ENCODE measurements at places on chromosomes 1 and 21.

GRCh38 chr1:47459253-47459788 lies 21.5 kb downstream of the FOXD2 start:
- DNase-seq, result no peak

DNA sequence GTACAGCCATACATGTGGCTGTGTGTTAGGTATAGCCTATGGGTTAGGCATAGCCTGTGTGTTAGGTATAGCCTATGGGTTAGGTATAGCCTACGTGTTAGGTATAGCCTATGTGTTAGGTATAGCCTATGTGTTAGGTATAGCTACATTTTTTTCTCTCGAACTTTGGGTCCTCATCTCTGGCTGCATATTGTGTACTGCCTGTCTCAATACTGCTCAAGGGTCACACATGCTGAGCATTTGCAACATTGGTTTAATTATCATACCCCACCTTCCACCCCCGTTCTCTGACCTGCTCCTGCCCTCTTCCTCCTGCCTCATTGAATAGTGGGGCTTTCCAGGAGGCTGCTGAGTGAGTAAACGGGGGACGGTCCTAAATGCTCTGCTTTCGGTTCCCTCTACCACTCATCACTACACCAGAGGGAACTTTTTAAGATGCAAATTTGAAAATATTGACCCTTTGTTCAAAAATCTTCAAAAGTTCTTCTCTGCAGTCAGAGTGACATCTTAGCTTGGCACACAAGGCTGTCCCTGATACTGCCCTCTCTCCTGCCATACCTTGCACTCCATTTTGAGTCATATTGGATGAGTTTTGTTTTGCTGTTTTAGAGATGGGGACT lies 17.8 kb downstream of the OR2B11 start:
- DNase-seq, result no peak

- peak; percentile 72 for DNase-seq
Measured at GRCh38 chr1:27099587-27100334, 55.2 kb downstream of the SLC9A1 start.

DNA sequence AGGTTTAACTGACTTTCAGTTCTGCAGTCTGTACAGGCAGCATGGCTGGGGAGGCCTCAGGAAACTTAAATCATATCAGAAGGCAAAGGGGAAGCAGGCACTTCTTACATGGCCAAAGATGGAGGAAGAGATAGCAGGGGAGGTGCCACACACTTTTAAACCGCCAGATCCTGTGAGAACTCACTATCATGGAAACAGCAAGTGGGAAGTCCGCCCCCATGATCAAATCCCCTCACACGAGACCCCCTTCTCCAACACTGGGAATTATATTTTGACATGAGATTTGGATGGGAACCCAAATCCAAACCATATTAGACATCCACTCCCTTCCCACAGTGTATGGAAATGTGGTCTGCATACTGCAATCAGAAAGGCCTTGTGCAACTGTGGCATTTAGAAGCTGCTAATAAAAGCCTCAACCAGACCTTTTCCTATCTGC lies 148.2 kb downstream of the FCRL5 start:
- no peak for DNase-seq

- DNase-seq, result no peak
Measured at GRCh38 chr1:181984006-181984405, 77.5 kb downstream of the ZNF648 start.

DNA sequence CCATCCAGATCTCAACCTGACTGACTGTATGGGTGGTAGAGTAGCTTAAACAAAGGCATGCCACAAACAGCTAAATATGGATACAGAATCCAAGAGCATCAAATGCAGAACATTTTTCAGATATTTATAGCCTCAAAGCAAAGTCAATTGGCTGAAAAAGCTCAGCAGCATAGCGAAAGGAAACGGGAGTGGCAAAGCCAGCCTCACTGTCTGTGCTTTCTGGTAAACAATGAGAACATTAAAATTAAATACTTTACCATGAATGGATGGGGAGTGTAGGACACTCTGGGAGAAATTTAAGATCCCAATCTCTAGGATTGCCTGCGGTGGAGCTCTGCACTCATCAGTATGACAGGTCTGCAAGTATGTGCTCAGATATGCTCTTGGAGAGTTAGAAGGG lies 4.4 kb downstream of the RASAL2 start:
- no peak for DNase-seq

GRCh38 chr21:43209575-43210453 lies 41.0 kb downstream of the CRYAA start:
- DNase-seq, result peak; percentile 67

DNA sequence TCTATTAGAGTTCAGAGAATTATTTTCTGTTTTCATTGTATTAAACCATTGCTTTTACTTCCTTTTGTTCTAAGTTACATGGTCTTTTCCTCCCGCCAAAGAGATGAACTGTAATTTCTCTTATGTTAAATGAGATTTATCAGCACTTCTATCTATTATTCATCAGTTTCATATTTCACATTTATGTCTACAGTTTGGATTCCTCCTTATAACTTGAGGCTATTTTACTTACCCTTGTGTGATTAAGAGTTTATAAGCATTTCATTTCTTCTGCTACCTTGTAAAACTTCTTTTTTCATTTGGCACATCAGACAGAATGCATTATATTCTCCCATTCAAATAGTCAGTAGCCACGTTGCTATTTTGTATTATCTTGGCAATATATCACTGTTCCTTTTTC lies 248.2 kb downstream of the PLA2G4A start:
- no peak for DNase-seq

GRCh38 chr1:27090911-27091310 lies 64.0 kb downstream of the SLC9A1 start:
- no peak for DNase-seq

DNA sequence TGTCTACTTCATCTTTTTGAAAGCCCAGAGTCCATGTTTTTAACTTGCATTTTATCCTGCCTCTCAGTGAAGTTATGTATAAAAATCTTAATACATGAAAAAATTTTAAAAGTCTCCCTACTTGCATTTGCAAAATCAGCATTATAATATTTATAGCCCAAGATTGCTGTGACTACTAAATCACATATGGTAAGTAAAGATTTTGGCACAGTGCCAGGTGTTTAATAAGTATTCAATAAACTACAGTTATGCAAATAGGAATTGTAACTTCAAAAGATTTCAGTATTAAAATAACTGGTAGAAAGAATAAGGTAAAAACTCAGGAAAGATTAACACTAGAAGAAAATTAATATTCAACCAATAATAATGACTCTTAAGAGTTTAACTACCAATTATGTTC lies 641.7 kb downstream of the LRRIQ3 start:
- DNase-seq, result no peak

- DNase-seq, result peak; percentile 97
Measured at GRCh38 chr1:43834280-43835081, 99.1 kb upstream of the ARTN start.

- no peak for DNase-seq
Measured at GRCh38 chr1:36871146-36871971, 163.0 kb downstream of the GRIK3 start.

DNA sequence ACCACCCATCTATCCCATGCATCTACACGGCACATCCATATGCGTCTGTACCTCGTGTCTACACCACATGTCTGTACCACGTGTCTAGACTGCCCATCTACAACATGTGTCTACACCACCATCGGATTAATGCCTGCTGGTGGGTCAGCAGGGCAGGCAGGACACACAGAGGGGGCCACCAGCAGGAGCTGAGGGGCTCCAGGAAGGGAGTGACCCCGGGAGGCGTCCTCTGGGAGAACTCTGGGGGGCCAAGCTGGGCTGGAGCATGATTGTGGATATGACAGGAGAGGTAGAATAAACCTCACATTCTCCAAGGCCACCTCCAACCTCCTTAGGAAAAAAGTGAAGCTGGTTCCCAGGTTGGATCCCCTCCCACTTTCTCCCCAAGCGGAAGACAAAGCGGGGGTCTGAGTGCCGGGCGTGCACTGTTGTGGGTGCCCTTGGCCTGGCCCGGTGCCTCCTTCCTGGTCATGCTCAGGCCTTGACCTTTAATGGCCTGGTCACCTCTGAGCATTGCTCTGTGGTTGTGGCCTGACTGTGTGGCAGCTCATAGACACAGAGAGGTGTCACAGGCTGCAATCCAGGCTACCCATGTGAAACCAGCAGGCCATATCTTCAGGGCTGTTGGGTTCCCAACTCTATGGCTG lies 881 bp upstream of the ACTRT2 start:
- DNase-seq, result no peak

DNA sequence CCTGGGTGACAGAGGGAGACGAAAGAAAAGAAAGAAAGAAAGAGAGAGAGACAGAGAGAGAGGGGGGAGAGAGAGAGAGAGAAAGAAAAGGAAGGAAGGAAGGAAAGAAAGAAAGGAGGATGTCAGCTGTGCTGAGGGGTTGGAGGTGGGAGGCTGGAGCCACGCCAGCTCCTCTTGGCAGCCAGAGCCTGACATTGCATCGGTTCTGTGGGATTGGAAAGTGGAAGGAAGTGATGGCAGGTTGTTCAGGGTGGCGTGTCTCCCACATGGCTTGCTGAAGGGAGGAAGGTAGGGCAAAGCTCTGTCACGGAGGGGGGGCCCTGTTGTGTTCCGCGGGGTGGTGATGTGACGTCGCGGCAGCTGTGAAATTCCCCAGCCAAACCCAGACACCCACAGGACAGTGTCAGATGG lies 30.7 kb downstream of the EIF2D start:
- no peak for DNase-seq

GRCh38 chr1:210262897-210263272 lies 30.3 kb downstream of the SERTAD4 start:
- DNase-seq, result no peak

DNA sequence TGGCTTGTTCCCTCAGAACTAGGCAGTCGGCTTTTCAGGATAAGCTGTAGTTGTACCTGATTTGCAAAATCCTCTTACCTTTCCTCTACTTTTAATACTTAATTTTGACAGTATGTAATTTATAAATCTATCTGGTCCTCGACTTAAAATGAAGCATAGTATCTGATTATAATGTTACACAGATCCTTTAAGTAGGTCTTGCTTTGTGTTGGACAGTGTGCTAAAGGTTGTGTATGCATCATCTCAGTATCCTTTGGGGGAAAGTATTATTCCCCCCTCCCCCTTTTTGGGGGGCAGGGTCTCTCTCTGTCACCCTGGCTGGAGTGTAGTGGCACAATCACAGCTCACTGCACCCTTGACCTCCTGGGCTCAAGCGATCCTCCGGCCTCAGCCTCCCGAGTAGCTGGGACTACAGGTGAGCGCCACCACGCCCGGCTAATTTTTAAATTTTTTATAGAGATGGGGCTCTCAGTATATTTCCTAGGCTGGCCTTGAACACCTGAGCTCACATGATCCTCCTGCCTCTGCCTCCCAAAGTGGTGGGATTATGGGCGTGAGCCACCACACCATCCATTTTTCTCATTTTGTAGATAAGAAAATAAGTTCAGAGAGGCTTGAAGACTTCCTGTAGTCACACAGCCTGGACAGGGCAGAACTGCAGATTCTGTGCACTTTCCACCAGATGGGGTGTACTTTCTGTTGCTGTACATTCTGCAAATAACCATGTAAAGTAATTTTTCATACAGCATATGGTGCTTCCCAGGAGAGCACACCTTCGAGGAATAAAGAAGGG lies 791 bp upstream of the STX6 start:
- DNase-seq, result no peak

DNA sequence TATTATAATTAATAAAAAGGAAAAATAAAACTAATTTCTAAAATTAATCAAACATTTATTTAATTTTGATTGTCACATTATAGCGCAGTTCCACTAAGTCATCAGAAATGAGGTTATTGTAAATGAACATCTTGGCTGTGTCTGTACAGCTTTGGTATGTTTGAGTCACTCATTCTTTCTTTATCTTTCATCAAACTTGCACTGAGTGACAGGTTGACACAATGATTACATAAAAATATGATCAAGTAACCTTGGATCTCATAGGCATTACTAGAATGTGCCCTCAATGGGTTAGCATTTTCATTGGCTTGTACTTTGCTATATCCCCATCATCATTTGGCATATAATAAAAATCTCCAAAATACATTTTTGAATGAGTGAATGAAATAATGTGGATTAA lies 1353.2 kb upstream of the ADGRL2 start:
- no peak for DNase-seq

- no peak for DNase-seq
Measured at GRCh38 chr1:84674705-84675104, 15.6 kb downstream of the SSX2IP start.

DNA sequence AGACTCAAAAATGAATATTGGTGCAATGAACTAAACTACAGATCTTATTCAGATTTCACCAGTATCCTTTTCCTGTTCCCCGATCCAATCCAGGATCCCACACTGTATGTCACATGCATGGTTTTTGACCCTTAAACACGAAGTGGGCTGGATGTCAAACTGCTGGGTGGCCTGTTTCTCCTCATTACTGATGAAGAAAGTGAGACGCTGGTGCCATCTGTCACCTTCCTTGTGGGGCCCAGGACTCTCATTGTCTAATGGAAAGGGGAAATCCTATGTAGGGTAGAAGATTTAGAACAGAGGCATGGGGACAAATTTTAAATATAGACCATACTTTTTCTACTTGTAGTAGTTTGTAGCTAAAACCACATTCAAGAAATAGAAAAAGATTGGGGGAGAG lies 56.2 kb downstream of the DISC1 start:
- DNase-seq, result no peak

GRCh38 chr1:243596431-243597062 lies 253.5 kb downstream of the AKT3 start:
- peak; percentile 92 for DNase-seq

DNA sequence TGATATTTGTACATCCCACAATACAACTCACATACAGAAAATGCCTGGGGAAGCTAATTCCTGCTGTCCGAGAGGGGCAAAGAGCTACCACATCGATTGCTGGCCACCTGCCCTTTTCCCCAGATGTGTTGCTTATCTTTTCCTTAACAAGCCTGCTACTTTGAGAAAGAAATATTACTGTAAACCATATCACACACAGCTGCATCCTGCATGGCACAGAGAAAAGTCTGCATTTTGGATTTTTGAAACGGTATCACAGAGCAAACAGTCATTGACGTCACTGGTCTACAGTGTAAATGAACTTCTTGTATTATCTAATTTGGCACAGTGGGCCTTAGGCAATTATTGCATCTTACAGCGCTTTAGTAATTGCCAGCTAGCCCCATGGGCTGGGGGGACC lies 164.7 kb downstream of the CLIC6 start:
- DNase-seq, result no peak

DNA sequence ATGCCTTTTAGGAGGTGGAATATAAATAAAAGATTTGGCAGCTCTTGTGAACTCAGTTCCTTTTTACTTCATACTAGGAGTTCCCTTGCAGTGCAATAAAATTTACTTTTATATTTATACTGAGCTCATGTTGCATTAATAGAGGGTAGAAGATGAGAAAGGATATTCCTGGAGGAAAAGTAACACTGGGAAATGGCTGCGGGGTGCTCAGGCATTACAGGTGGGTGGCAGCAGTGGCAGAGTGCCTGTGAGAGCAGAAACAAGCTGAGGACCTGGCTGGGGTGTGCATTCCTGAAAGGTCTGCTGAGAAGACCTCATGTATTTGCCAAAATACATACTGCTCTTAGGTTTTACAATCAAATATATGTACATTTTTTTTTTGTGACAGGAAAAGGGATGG lies 126.9 kb downstream of the COQ8A start:
- DNase-seq, result no peak
